ENCODE measurements at places on chromosomes 4 and X.
A peak's percentile ranks its signal among the peaks of the same experiment; 100 is the strongest.

DNA sequence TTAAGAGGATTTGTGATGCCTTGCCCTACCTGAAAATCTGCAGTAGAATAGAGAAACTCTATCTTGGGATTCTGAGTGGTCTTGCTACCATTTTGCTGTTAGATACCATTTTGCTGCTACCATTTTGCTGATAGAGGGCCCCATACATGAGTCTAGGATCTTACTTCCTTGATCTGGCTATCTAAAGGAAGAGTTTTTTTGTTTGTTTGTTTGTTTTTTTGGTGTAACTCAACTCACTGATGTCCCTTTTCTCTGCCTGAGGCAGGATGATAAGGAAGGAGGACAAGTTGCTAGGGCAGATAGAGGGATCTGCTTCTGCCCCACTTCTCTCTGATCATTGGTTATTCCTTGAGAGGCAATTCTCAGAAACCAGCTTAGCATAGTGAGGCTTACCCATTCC is 31.0 kb downstream of the XK start:
- no peak for DNase-seq

- no peak for DNase-seq
Measured at GRCh38 chr4:114277690-114278089, 298.2 kb upstream of the ARSJ start.

DNA sequence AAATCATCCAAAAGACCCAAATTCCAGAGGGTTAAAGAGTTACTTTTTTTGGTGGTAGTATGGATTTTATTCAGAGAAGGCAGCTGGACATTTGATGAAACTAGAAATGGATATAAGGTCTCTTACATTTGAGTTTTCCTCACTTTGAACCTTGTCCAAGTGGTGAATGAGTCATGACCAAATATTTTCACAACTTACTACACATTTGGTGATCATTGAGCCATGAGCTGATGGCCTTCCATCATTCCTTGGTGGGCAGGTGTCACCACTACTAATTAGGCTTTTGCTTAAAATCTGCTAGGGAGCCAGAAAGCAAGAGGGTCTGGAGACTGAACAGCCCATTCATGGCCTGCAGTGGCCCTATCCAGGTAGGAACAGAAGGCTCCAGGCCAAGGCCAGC is 620.2 kb upstream of the INTU start:
- no peak for DNase-seq

DNA sequence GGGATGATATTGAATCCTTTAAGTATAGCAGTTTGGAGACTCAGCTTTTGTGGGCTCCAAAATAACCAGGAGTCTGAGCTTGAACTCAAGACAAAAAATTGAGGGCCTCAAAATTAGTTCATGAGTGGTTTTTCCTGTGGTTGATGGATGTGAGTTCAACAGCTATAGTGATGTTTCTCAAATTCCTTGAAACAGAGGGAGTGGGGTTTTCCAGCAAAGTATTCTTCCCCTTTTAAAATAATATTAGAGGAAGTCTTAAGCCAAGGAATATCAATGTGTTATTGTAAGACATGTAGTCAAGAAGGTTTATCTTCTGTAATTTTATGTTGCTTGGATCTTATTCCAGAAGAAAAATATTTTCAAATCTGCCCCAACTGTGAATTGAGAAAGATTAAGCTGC is 10.6 kb downstream of the OTC start:
- no peak for DNase-seq

GRCh38 chr4:139329665-139330200 is 27.5 kb upstream of the NDUFC1 start:
- DNase-seq = no peak

DNA sequence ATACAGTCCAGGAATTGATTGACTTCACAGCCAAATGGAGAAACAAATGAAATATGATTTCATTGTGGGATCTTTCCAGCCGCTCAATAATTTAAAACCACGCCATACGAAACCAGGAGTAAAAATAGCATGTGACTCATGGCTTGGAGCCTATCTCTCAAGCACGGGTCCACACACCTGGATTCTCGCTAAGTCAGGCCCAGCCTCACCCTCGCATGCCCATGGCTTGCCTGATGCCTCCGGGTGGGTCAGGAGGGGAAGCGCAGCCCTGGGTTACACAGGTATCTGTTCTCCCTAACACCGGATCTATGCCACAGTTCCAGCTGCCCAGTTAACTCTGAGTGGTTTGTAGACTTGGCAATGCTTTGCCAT is 5.6 kb upstream of the ABLIM2 start:
- no peak for DNase-seq

DNA sequence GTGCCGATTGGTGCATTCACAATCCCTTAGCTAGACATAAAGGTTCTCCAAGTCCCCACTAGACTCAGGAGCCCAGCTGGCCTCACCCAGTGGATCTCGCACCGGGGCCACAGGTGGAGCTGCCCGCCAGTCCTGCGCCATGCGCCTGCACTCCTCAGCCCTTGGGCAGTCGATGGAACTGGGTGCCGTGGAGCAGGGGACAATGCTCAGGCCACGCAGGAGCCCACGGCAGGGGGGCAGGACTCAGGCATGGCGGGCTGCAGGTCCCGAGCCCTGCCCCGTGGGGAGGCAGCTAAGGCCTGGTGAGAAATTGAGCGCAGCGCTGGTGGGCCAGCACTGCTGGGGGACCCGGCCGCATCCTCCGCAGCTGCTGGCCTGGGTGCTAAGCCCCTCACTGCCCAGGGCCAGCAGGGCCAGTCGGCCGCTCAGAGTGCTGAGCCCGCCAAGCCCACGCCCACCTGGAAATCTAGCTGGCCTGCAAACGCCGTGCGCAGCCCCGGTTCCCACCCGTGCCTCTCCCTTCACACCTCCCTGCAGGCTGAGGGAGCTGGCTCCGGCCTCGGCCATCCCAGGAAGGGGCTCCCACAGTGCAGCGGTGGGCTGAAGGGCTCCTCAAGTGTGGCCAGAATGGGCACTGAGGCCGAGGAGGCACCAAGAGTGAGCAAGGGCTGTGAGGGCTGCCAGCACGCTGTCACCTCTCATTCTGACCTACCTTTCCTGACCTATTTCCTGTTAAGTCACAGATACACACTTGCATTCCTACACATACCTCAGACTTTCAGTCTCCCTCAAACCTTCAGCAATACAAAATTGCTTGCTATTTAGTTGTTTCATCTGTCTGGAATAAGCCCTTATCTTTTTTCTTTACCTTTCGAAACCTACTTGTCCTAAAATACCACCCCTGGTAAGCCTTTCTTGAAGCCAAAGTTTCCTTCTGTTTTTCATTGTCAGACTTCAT is 20.7 kb downstream of the UBE2K start:
- peak; percentile 52 for DNase-seq

GRCh38 chr4:37220685-37221084 is 23.9 kb upstream of the NWD2 start:
- DNase-seq = no peak

DNA sequence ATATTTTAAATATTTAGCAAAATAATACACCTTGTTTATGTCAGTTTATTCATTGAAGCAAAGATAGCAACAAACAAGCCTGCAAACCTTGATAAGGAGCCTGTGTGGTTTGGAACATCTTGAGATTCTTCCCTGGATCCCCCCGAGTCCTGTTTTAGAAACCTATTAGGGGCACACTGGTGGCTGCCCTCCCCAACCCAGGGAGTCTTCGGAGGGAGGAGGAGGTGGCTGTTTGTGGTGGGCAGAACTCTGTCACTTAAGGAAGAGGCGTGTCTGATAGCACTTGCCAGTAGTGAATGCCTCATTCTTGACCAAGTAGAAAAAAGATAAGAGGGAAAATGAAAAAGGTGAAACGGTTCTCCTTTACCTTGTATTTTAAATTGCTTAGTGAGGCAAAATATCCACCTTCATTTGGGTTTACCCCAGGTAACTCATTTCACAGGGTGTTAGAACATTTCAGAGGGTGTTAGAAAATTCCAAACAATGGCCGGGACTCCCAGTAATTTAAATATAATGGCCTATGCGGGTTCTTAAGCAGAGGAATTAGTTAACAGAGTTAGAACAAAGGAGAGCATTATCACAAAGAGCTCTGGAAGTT is 10.4 kb downstream of the KIT start:
- DNase-seq = no peak

DNA sequence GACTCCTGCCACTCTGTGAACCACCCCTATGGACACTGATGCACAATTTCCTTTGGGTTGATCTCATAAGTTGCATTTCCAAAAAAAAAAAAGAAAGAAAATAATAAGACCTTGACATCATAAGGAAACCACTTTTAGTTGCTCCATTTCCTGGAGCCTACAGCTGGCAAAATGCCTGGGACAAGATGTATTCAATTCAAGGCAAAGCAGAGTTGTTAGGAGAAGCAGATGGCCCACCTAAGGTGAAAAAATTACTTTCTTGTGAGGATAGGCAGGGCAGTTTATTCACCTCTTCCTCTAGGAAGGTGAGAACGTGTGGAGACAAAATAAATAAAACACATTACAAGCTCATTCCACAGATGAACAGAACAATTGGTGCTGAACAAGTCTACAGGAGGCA is 14.1 kb upstream of the SCRG1 start:
- peak; percentile 52 for DNase-seq

DNA sequence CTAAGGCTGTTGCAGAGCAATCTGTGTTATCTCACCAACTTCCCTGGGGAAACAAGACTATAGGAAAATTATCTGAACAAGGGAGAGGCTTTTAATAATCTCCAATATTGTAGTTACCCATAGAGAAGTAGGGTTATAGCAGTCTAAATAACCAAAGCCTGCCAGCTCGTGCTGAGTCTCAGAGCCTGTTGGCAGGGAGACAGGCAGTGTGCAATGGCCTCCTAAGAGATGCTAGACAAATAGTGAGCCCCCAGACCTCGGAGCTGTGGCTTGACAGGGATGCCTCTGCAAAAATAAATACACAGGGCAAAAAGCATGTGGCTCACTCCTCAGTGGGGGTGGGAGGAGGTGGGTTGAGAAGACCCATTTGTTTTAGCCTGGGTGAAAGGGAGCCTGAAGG is 76.7 kb downstream of the DGKK start:
- DNase-seq = no peak

- no peak for DNase-seq
Measured at GRCh38 chr4:56804551-56804950, 16.9 kb downstream of the SPINK2 start.

GRCh38 chr4:18611026-18611425 is 589.5 kb upstream of the LCORL start:
- no peak for DNase-seq

DNA sequence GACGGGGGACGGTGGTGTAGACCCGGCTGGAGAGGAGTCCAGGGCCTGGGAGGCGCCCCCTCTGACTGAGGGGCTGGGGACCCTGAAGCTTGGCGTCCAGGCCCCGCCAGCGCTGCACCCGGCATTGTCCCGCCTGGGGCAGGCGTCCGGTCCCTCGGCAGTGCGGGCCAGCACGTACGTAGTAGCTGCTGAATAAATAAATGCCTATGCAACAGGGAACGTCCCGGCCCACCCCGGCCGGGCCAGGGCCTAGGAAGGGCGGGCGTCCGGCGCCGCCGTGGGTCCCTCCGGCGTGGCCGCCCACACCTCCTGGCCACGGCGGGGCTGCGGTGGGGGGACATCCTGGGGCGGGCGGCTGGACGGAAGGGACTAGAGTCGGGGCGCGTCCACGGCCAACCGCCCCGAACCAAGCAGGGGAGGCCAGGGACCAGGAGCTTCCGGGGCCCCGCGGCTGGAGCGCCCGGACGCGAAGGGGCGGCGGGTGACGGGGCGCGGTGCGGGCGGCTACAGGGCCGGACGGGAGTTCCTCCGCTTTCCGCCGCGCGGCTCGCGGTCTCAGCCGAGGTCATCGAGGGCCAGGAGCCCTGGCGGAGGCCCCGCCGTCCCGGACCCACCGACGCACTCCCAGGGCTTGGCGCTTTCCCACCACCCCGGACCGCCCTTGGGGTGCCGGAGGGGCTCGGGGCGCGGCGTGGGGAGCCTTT is 886 bp upstream of the WWC2 start:
- peak; percentile 69 for DNase-seq

- DNase-seq = no peak
Measured at GRCh38 chr4:38017609-38018008, 57.4 kb downstream of the PTTG2 start.

DNA sequence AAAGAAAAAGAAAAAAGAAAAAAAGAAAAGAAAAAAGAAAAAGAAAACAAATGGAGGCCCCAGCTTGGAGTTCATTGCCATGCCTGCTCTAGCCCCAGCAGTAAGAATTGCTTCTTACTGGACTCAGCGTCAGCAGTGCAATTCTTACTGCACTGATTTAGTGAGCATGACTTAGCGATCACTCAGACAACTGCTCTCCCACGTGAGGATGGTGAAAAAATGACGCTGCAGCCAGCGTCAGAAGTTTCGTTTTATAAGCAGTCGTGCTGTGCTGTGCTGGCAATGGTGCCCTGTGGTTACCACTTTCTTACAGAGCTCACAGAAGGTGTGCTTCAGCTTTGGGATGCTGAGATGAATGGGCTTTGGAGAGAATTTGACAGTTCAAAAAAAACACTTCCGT is 68.3 kb upstream of the DDX3X start:
- DNase-seq = peak; percentile 79

DNA sequence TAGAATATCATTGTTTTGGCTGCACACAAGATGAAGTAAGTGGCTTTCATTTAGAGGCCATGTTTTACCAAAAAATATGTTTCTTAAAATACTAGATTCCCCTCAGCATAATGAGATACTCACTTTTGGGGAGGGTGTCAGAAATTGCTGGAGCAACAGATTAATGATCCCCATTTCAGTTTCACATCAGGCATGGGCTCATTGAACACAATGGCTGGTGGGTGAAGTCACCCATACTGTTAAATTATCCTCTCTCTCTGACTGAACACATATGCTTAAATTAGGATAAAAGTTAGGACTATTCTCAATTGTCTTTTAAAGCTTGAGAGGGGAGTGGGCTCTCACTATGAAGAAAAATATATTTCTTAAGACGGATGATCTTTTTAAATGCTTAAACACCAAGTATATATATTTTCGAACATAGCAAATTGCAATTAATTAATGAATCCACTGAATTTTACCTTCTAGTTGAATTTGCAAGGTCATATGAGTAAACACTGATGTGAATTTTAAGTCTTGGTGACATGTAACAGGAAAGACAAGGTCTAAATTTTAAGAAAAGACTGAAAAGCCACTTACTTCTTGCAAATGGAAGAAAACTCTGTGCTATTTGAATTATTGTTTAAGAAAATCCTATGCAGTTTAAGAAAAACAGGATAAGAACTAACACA is 2.5 kb downstream of the GPM6A start:
- no peak for DNase-seq

DNA sequence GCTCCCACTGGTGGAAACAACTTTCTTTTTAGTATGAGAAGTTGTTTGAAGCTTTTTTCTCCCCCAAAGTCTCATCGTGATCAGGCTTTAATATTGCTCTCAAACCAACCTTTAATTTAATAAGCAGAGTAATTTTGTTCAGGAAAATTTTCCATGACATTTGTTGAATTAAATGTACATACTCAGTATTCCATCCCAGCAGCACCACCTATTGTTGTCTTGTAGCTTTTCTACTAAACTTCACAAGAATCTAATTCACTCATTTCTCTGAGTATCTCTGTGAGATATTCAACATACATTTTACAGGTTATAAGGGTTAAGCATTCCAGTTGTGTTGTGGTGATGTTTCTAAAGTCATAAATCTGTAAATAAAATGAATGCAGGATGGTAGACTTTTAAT is 218.3 kb upstream of the HAND2 start:
- no peak for DNase-seq

- DNase-seq = no peak
Measured at GRCh38 chrX:134115270-134115669, 121.7 kb upstream of the CCDC160 start.
